ENCODE measurements at places on chromosomes 12 and 14.

DNA sequence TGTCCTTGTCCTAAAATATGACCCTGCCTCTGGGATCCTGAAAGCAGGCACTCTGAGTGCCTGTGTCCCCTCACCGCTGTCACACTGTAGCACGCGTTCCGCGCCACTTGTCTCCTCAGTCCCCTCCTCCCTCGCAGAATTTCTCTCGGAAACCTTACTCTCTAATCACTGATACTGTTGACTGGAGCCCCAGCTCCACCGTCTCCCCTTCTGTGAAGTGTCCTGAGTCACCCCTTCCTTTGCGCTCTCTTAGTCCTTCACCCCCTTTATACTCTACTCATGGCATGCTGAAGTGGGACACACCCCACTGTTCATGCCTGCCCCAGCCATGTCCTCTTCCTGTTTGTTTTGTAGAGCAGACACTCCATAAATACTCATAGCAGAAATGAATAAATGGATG is 104.7 kb downstream of the ZNF664 start:
- no peak for DNase-seq

DNA sequence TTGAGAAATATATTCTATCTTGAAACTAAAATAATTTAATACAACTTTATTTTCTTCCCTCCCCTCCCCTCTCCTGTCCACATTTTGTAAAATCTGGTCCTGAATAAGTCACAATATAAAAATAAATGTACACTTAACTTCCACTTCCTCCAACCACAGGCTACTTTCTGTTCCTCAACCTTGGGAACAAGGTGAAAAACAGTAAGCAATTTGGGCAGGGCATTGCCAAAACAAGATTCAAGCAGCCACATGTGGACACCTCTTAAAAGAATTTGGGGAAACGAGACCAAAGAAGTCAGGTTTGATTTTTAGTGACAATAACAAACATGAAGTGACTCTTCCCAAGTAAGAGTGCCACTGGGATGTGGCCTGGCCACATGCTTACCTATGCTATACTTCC is 115.7 kb downstream of the PTPRQ start:
- DNase-seq: no peak

DNA sequence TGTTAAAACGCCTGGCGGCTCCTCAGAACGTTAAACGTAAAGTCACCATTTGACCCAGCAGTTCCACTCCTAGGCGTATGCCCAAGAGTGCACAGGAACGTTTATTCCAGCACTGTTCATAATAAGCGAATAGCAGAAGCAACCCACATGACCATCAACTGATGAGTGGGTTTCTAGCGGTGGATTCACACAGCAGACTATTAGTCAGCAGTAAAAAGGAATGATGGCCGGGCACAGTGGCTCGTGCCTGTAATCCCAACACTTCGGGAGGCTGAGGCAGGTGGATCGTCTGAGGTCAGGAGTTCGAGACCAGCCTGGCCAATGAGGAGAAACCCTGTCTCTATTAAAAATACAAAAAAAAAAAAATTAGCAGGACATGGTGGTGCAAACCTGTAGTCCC is 22.4 kb upstream of the FBRSL1 start:
- DNase-seq: no peak

DNA sequence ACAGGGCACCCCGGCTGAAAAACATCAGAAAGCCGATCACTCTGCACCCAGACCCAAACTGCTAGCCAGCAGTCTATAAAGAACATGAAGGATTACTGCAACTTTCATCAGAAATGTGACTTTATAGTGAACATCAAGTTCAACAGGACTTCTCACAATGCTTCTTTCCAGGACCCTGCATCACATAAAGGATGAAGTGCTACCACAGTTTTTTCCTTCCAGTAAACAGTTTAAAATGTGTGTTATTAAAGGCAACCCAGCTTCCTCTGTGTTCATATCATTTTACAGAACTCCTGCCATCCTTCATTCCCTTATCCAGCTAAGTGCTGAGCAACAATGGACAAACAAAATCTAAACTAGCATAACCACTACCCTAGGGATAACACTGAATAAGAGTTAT is 280.3 kb upstream of the DIO2 start:
- DNase-seq: no peak

DNA sequence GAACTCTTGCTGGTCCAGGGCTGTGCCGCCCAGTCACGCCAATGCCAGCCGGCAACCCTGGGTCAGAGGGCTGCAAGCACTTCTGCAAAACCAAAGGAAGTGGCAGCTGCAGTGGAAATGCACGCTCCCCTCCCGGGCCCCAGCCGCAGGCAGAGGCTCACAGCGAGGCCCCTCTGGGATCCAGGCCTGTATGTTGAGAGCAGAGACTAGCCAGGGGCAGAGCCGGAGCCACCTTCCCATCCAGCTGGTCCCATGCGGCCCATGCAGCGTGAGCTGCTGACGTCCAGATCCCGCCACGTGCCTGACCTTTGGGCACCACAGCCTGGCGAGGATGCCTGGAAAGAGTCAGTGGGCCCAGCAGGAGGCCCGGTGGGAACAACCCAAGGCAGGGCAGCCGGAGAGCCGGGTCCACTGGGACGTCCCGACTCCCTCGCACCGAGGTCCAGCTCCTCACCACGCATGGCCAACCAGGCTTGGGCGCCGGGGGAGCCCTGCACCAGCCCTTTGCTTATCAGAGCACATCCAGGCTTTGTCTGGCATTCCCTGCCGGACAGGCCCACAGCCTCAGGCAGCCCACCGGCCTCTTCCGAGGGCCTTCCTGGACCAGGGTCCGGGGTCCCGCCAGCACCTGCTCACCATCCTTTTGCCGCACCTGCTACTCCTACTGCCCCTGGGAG is 4.3 kb downstream of the GPR132 start:
- DNase-seq: no peak

- DNase-seq: peak; percentile 75
These were observed 10.8 kb downstream of the SUOX start for GRCh38 chr12:56007564-56008559.

- DNase-seq: no peak
These were observed 129.9 kb downstream of the CPNE8 start for GRCh38 chr12:38775457-38775856.

DNA sequence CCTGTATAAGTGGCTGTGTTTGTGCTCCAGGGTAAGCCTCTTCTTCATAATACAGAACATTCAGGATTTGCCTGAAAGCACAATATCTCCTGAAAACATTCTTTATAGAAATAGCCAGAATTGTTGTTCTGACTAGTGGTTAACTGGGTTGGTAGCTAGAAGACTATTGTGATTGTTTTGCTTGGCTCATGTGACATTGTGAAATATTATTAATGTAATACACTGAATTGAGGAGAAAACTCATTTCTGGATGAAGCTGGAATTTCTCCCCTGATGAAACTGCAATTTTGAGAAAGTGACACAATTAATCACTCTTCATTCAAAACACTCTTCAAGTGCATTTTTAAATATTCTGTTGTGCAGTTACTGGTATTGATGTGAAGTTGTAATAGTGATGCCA is 172.3 kb upstream of the PTPRQ start:
- no peak for DNase-seq

GRCh38 chr12:112380663-112381405 is 1.4 kb downstream of the HECTD4 start:
- DNase-seq: no peak

DNA sequence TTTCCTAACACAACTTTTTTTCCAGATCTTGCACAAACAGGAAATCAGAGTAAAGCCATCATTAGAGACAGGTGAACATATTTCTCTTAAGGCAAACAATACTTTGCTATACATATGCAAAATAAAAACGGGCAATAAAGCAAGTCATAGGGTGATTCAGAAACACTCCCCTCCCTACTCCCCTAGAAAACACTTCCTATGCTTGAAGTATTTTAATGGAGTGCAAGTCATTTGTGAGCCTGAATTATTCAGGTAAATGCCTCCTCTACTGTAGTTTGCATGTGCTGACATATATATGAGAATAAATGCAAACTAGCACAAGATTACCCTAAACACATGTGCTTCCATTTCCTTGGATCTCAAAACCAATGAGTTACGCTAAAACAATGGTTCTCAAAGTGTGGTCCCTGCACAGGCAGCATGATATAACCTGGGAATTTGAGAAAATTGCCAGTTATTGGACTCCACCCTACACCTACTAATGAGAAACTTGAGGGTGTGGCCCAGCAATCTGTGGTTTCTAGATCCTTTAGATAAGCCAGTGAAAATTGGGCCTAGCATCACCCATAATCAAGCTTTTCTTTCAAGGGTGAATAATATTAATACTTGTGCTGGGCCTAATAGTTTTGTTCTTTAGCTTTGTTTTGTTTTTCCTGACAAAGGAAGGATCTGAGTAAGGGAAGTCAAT is 159.7 kb upstream of the BMP4 start:
- DNase-seq: no peak
